T-cell (primary cell): ENCODE measurements at places on chromosomes 11 and 22.

GRCh38 chr11:44818110-44818509, 91.3 kb downstream of the TSPAN18 start:
- no peak overlapping the region for H3K27ac ChIP-seq
- H3K4me3 ChIP-seq = no peak overlapping the region
- H3K36me3 ChIP-seq = no peaks in the 10 kb centered on the region
- H3K27me3 ChIP-seq = no peaks in the 10 kb centered on the region
- H3K4me1 ChIP-seq = no peaks in the 10 kb centered on the region
- no peak for DNase-seq

GRCh38 chr22:43654271-43654670, 157.8 kb downstream of the EFCAB6 start:
- H3K4me1 ChIP-seq = no peaks in the 10 kb centered on the region
- H3K27ac ChIP-seq = no peak overlapping the region
- no peaks in the 10 kb centered on the region for H3K27me3 ChIP-seq
- no peaks in the 10 kb centered on the region for H3K36me3 ChIP-seq
- DNase-seq = no peak

GRCh38 chr11:36449561-36450096, 60.4 kb downstream of the TRAF6 start:
- no peak overlapping the region for H3K27ac ChIP-seq
- peaks cover 21% of the 10 kb centered on the region for H3K4me1 ChIP-seq
- no peaks in the 10 kb centered on the region for H3K27me3 ChIP-seq
- H3K36me3 ChIP-seq = peaks cover 43% of the 10 kb centered on the region

DNA sequence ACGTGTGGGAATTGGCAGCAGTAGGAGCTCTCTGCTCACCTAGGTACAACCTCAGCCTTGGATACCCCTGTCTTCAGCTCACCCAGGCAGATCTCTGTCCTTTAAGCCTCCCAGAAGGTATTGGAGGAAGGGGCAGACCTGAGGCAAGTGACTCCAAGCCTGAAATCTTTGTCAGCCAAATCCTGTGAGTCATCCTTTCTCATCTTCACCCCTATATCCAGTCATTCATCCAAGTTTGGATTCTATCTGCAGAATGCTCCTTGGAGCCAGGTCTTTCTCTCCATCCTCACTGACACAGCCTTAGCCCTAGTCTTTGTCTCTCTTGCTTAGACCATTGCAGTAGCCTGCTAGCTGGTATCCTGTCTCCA, 10.4 kb upstream of the THY1 start:
- no peak for DNase-seq
- no peaks in the 10 kb centered on the region for H3K27me3 ChIP-seq
- H3K4me1 ChIP-seq = no peaks in the 10 kb centered on the region
- no peaks in the 10 kb centered on the region for H3K36me3 ChIP-seq
- no peak overlapping the region for H3K27ac ChIP-seq

GRCh38 chr11:122168218-122168617, 52.2 kb upstream of the BLID start:
- H3K27ac ChIP-seq = no peak overlapping the region
- H3K4me3 ChIP-seq = no peak overlapping the region
- H3K4me1 ChIP-seq = no peaks in the 10 kb centered on the region
- H3K36me3 ChIP-seq = no peaks in the 10 kb centered on the region

DNA sequence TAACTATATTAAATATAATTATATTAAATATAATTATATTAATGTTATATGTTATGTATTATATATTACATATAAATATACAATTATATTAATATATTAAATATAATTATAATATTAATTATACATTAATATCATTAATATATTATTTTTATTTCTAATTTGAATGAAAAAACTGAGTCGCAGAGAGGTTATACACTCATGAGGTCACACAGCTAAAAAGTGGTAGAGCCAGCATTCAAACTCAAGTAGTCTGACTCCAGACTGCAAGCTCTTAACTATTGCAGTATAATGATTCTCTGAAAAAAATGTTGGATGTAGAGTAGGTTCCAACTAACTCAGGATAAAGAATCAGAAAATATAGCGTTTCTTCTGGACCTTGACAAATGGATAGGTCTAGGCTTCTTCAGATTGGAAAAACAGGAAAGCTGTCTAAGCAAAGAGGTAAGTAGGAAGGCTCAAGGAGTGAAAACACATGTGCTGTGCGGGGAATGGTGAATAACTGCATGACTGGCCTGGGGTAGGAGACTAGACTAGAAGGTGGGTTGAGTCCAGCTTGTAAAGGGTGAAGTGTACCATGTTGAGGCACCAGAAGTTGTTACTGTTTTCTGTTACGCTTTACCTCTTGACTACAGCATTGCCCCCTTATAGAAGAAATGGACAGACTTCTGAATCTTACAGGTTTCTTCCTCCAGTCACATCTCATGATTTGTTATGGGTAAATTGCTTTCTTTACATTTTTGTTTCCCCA, 80.3 kb downstream of the TRIM44 start:
- no peak for DNase-seq
- no peak overlapping the region for H3K4me3 ChIP-seq
- no peaks in the 10 kb centered on the region for H3K27me3 ChIP-seq
- H3K27ac ChIP-seq = no peak overlapping the region
- peaks cover 6% of the 10 kb centered on the region for H3K36me3 ChIP-seq

DNA sequence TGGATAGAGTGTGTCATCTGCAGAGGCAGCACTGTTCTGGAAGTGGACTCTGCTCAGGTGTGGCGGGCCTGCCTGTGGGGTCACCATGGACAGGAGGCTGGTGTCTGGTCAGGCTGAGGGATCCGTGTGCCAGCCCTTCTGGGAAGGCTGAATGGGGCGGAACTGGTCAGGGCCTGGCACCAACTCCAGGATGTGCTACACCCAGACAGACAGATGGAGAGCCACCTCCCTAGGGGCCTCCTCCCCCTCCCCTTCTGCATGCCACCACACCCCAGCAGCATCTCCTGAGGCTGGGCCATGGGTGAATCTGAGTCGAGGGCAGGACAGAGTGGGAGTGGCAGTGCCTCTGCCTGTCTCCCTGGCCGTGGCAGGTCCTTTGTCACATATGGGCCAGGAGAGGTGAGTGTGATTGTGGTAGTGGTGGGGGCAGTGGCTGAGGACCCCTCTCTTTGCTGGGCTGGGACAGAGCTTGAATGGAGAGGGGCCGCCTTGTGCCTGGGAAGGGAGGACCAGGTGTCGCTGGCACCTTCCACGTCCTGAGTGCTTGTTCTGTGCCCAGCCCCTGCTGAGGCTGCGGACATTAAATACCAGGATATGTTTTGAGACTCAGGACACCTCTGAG, 29.1 kb downstream of the ST3GAL4 start:
- no peak overlapping the region for H3K4me3 ChIP-seq
- no peak overlapping the region for H3K27ac ChIP-seq
- no peaks in the 10 kb centered on the region for H3K27me3 ChIP-seq
- H3K36me3 ChIP-seq = no peaks in the 10 kb centered on the region
- DNase-seq = no peak

DNA sequence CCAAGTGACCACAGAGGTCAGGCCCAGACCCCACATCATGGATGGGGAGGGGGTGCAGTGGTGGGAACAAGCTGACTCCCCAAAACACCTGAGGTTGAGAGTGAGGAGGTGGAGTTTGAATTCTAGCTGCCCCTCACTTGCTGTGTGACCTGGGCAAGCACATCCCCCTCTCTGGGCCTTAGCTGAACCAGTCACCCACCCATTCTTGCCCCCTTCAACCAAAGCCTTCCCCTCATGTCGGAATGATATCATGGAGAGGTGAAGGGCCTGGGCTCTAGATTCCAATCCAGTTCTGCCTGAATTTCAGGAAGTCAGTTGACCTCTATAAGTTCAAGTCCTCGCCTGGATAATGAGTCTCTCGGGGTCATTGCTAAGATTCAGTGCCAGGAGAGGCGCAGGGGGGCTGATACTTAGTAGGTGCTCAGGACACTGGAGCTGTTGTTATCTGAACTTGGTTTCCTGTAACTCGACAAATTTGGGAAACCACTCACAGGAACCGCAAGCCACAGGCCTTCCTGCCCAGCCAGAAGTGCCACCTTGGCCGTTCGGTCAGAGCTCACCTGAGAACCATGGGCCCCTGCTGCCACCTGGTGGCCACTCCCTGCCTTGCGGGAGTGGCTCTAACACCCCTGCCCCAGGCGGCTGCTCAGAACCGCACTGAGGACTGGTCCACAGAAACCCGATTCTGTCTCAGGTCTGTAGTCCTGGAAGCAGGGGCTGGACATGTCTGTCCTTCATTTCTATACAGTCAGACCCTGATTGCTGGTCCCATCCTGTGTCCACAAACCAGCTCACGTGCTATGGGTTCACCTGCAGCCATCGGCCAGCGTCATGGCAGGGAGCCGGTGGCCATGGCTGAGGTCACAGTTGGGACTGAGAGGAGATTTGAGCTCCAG, 6.9 kb downstream of the CDC42EP1 start:
- peaks cover 13% of the 10 kb centered on the region for H3K4me1 ChIP-seq
- peak; percentile 80 for DNase-seq
- peaks cover 65% of the 10 kb centered on the region for H3K27me3 ChIP-seq
- H3K27ac ChIP-seq = no peak overlapping the region
- H3K4me3 ChIP-seq = peak overlapping the region; percentile 32
- no peaks in the 10 kb centered on the region for H3K36me3 ChIP-seq

GRCh38 chr11:57562596-57562995, 4.9 kb downstream of the UBE2L6 start:
- H3K36me3 ChIP-seq = peaks cover 7% of the 10 kb centered on the region
- DNase-seq = no peak
- no peak overlapping the region for H3K4me3 ChIP-seq
- no peak overlapping the region for H3K27ac ChIP-seq
- H3K27me3 ChIP-seq = no peaks in the 10 kb centered on the region
- peaks cover 8% of the 10 kb centered on the region for H3K4me1 ChIP-seq

DNA sequence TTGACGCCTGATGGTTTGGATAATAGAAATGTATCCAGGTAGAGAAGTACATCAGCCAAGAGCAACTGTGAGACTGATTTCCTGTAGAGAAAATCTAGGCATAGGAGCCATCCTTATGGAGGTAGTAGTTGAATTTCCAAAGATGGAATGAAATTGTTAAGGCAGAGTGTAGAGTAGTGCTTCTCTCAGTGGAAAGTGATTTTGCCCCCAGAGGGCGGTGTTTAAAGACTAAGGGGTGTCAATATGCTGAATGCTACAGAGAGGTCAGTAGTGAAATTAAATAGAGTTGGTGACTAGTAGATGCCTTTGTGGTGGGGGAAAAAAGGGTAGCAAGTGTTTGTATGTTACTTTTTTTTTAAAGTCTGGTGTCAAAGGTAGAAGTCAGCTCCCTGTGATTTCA, 54.5 kb downstream of the TRIM44 start:
- no peaks in the 10 kb centered on the region for H3K36me3 ChIP-seq
- H3K4me3 ChIP-seq = no peak overlapping the region
- no peaks in the 10 kb centered on the region for H3K4me1 ChIP-seq
- DNase-seq = no peak
